ENCODE measurements at places on chromosomes 13 and 19.
A peak's percentile ranks its signal among the peaks of the same experiment; 100 is the strongest.

- DNase-seq: no peak
Observed at GRCh38 chr13:22141716-22142115, 470.8 kb downstream of the FGF9 start.

DNA sequence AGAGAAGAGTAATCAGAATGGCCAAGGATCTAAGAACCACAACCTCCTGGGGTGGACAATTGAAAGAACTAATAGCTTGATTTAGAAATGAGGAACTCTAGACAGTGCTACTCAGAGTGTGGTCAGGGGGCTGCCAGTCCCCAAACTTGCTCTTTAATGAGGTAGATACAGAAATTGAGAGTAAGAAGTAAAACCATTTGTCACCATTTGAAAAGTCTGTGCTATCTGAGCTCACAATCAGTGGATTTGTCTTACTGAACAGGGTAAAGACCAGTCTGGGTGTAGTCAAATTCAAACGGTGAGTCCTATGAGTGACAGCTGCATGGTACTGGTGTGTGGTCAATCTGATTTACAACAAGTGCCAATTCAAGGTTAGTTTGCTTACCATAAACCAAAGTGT is 118.9 kb downstream of the KL start:
- DNase-seq: no peak

- DNase-seq: peak; percentile 63
Observed at GRCh38 chr13:71320452-71320851, 546.6 kb downstream of the DACH1 start.

GRCh38 chr13:21426238-21426637 is 32.9 kb downstream of the ZDHHC20 start:
- no peak for DNase-seq

- no peak for DNase-seq
Observed at GRCh38 chr13:24557081-24557480, 44.5 kb upstream of the PARP4 start.

DNA sequence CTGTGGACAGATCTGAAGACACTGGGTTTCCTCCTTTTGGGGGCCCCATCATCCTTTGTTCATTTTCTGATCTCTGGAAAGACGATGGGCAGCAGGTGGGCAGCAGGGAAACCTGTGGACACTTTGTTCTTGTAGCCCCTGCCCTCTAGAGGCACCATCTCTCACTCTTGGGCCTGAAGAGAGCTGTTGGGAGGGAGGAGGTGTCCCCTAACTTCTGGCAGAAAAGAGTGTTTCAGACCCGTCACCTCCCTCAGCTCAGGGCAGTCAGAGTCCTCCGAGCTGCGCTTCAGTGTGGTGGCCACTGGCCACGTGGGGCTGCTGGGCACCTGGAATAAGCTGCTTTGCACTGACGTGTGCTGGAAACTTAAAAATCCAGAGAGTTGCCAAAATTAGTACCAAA is 26.9 kb upstream of the RNF17 start:
- DNase-seq: no peak

- no peak for DNase-seq
Observed at GRCh38 chr13:76029706-76030105, 393.6 kb downstream of the LMO7 start.

DNA sequence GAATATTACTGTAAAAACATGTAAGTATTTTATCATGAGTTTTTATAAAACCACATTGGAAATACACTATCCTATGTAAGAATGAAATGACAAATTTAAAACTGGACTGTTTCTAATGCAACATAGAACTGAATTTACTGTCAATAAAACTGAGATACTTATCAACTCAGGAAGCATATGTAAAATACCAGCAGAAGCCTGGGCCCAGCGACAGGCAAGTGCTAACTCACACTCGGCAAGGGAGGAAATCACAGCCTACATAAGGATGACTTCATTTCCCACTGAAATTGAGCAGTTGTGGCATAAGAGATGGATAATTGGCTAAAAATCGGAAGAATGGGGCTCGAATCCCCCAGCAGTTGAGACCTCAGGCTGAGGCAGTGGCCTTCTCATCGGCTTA is 12.1 kb downstream of the PROZ start:
- no peak for DNase-seq

DNA sequence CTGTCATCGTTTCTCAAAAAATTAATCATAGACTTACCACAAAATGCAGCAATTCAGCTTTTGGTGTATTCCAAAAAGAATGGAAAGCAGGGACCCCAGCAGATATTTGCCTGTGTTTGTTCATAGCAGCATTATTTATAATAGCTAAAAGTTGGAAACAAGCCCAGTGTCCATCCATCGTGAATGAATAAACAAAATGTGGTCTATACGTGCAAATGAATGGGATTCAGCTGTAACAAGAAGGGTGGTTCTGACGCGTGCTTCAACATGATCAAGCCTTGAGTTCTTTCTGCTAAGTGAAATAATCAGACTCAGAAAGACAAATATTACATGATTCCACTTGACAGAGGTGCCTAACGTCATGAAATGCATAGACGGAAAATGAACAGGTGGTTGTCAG is 36.4 kb downstream of the PSG11 start:
- no peak for DNase-seq

GRCh38 chr13:58059624-58060023 is 428.1 kb downstream of the PCDH17 start:
- DNase-seq: no peak

DNA sequence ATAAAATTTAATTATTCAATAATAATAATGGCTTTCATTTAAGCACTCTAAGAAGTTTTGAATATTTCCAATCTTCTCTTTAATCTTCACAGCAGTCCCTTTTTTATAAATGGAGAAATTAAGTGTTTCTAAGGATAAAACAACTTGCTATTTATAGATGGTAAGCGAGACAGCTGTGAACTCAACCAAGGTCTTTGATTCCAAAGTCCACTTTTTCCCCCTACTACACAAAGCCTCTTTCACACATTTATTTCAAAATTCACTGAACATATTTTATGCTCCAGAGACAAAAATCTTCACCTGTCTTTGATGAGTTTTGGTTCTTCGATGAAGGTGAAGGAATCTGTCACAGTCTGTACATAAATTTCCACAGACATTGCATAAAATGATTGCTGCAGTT is 34.4 kb upstream of the FBXL3 start:
- no peak for DNase-seq

- DNase-seq: no peak
Observed at GRCh38 chr19:29003641-29004409, 209.1 kb downstream of the UQCRFS1 start.

- peak; percentile 50 for DNase-seq
Observed at GRCh38 chr13:45327253-45327955, 13.6 kb downstream of the TPT1 start.

DNA sequence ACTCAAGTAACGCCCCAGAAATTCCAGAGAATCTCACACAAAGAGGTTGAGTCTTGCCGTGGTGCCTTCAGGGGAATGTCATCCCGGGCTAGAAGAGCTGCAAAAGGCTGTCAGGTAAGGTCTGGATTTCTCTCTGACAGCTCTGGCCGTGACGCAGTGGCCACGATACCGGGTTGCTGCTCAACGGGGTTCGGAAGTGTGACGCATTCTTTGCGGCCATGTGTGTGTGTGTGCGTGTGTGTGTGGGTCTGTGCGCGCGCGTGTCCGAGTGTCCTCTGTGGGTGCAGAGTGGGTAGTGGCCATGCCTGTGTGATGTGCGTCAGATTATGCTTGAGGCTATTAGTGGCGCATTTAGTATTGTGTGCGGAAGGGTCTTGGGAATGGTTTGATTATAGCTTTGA is 306 bp downstream of the ZNF540 start:
- no peak for DNase-seq

- no peak for DNase-seq
Observed at GRCh38 chr13:89890806-89891205, 1456.7 kb upstream of the MIR17HG start.

GRCh38 chr19:1773184-1773583 is 19.9 kb downstream of the ONECUT3 start:
- no peak for DNase-seq

DNA sequence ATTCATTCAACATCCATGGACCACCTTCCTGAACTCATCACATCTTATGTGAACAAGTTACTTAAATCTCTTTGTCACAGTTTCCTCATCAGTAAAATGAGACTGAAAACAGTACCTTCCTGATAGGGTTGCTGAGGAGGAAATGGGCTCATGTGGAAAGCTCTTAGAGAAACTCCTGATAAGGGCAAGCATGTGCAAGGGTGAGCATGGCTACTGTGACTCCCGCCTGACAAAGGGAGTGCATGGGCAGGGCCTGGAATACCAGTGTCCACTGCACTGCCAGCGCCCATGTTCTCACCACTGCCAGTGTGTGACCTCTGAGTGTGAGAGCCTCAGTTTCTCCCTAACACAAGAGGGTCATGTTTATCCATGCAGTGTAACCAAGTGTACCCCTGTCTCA is 27.3 kb upstream of the IL17D start:
- no peak for DNase-seq

GRCh38 chr13:51981355-51981754 is 29.9 kb downstream of the ATP7B start:
- no peak for DNase-seq

DNA sequence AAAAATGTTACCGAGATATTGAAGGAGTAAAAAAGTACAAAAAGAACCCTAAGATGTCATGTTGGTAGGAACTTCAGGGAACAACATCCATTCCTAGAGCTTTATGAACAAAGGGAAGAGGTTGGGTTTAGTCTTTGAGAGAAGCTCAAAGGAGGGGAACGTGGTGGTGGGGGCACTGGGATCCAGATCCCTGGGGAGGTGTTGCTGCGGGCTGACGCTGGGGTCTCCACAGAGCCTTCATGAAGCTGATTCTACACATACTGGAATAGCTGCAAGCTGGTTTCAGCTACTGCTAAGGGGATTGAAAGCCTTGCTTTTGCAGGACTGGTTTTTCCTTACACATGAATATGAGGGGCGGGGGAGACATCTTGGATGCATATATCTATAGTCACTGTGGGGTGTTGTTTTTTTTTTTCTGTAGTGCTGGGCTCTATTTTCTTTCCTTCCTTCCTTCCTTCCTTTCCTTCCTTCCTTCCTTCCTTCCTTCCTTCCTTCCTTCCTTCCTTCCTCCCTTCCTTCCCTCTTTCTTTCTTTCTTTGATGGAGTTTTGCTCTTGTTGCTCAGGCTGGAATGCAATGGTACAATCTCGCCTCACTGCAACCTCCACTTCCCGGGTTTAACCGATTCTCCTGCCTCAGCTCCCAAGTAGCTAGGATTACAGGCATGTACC is 6.5 kb upstream of the MZF1 start:
- DNase-seq: no peak

DNA sequence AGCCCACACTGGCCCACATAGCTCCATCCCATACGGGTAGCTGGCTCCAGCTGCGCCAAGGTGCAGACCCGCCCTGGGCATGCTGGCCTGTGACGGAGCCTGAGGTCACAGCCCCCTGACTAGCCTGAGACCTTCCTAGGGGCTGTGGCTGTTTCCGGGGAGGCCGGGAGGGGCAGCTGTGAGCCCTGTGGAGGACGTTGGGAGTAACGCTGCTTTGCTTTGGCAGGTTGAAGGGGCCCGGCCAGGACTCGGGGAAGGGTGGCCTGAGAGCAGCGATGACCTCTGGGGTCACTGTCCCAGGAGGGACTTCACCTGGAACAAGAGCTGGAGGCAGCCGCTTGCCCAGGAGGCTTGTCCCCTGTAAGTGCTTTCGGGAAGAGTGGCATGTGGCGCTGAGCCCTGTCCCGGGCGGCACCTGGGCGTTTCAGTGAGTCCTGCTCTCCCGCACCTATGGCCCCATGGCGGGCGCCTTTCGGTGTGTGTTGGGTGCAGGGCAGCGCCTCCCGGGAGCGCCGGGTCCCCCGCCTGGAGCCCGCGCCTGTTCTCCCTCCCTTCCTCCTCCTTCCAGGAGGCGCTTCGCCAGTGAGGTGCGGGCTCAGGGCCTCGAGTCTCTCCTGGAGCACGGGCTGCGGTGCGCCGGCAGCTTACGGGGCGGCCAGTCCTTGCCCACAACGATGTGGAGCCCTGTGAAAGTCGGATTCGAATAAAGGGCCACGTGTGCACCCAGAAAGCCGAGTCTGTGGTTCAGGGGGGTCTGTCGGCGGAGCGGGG is 1.1 kb upstream of the FAM174C start:
- DNase-seq: no peak

DNA sequence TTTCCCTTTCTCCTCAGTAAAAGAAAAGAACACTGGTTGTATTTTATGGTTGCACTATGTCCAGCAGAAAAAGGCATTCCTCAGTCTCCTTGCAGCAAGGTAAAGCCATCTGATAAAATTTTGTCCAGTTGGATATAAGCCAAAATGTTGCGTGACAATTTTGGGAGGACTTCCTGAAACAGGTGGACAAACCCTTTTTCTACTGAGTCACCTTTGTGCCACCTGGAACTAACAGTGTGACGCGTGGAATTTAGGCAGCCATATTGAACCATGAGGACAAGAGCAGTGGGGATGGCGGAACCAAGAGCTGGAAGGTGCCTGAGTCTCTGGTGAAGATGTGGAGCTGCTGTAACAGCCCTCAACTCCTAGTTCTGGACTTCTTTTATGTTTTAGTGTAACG is 8.2 kb downstream of the CADM4 start:
- no peak for DNase-seq

DNA sequence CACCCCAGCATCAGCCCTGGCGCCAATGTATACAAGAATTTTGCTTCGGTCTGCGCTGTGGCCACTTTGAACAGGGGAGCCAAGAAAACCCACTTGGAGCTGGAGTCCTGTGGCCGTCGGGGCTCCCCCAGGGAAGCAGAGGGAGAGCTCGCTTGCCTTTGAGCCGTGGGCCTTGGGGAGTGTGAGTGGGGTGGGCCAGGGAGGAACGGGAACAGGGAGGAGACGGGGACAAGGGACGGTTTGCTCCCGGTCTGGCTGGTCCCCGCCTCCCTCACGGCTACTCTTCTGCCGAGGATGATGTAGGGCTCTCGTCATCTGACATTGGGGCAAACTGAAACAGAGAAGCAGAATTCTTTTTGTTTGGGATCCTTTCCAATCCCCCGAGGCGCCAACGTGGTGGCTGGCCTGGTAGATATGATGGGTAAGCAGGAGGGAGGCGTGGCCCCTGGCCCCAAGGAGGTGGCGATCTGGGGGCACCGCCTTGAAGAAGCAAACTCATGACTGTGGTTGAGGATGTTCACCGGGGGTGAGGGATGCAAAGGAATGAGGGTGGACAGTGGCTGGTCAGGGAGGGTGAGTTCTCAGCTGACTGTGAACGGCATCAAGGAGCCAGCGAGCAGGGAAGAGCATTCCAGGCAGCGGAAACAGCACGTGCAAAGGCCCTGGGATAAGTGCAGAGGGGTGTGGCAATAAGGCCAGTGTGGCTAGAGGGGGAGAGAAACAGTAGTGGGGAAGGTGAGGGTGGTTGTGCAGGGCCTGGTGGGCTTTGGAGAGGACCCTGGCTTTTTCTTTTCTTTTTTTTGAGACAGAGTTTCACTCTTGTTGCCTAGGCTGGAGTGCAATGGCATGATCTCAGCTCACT is 10.9 kb upstream of the SPC24 start:
- peak; percentile 19 for DNase-seq

- DNase-seq: no peak
Observed at GRCh38 chr19:40392123-40392522, 2.1 kb upstream of the HIPK4 start.

GRCh38 chr13:48686636-48687210 is 33.0 kb downstream of the CYSLTR2 start:
- DNase-seq: no peak

DNA sequence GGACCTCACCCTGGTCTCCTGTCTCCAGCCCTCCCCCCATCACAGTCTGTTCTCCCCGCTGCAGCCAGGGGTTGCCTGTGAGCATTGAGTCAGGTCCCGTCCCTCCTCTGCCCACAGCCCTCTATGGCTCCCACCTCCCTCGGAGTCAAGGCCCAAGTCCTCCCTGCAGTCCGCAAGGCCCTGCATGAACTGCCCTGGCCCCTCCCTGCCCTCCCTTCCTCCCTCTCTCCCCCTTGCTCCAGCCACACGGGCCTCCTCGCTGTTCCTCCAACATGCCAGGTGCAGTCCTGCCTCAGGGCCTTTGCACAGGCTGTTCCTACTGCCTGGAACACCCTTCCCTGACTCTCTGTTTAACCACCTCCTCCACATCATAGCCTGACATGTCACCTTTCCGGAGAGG is 2.8 kb downstream of the TINCR start:
- no peak for DNase-seq

All from SK-MEL-5 (cell line).